ENCODE measurements at places on chromosomes 4 and X.

GRCh38 chr4:154744341-154744926 is 634 bp downstream of the LRAT start:
- no peak for DNase-seq

DNA sequence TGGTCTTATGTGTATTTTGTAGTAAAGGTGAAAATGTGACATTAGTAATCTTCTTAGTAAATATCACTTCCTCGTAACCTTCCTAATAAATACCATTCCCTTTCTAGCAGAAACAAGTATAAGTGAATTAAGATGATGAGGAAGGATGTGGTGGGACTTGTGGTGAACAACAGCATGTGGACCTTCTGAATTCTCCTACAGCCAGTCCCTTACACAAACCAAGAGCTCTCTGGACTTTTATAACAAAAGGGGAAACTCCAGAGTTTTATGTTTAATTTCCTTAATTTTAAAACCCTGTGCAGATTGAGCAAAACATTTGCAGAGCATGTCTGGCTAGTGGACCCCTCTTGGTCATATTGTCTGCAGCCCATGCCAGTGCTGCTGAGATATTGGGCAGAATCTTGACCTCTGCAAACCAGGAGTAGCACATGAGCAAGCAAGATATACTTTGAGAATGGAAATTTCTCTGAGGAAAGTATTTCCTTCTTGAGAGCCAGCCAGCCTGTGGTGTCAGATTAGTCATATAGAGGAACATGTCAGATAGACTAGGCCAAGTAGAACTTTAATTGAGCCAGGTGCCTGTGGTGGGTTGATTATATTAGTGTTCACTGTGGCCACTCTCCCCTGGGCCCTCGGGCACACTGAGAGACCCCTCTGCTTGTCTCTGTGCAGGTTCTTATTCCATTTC is 328.2 kb downstream of the DKK2 start:
- DNase-seq: no peak

DNA sequence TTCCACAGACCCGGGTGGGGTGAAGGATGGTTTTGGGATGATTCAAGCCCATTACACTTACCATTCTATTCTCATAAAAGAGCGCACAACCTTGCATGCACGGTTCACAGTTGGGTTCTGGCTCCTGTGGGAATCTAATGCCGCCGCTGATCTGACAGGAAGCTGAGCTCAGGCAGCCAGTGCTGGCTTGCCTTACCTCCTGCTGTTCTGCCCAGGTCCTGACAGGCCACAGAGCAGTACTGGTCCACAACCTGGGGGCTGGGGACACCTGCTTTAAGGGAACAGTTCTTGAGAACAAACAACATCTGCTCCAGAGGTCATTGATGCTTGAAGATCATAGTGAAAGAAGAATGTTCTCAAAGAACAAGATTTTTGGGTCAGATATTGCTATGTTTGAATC is 8.0 kb upstream of the HS3ST1 start:
- no peak for DNase-seq

DNA sequence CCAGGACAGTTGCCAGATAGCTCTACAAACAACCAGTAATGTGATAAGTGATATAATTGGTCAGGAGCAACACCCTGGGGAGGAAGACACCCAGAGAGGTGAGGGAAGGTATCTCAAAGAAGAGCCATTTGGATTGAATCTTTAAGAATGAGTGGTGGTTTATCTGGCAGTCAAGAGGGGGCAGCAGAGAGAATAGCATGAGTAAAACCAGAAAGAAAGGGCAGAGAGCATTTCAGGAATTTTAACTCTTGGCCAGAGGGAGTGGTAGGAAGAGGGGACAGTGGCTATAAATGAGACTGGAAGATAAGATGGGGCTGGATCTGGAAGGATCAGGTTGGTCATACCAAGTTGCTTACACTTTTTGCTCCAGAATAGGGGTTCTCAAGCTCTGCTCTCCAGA is 5.9 kb upstream of the SEPTIN6 start:
- no peak for DNase-seq

DNA sequence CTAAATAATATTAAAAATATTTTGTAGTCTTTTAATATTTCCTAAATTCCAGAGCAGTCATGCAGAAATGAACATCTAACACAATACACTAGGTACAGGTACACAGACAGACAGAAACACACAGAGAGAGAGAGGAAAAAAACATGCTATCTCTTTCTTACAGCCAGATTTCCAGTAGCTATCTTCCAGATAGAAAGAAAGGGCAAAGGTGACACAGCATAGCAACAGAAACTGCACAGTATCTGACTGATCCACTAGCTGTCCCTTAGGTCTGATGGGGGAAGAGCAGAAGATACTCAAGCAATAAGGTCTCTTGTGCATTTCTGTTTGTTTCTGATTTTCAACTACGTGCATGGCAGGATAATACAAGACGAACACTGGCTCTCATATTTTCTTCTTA is 7.8 kb downstream of the FBXW7 start:
- DNase-seq: no peak

DNA sequence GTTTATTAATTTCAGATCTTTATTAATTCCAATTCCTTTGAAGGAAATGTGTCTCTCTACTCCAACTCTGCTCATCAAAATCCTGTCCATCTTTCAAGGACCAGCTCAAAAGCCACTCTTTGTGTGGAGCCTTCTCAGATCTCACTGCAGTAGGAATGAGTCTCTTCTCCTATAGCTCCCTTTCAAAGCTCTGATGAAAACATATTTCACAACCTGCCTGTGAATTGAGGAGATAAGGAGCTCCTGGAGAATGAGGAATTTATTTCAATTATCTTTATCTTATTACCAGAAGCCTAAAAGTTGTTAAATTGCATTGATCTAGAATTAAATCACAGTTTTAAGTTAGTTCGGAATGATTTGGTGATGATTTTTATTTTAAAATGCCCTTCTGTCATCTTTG is 92.6 kb upstream of the TRPC3 start:
- DNase-seq: no peak

DNA sequence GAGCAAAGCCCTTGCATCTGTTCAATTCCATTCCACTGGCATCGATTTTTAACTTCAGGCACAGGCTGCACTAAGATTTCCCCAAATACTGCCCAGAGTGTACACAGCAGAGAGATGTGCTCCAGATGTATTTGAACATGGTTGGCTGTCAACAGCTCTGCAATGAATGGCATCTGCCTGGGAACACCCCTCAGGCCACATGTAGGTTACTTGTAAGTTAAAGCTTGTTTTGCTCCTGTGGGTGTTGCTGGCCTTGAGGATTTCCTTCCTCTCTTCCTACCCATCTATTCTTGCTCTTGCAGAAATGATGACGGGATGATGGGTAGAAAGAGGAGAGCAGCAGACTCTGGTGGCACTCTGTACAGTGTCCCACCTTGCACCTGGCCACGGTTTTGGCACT is 69.3 kb upstream of the HELT start:
- no peak for DNase-seq

DNA sequence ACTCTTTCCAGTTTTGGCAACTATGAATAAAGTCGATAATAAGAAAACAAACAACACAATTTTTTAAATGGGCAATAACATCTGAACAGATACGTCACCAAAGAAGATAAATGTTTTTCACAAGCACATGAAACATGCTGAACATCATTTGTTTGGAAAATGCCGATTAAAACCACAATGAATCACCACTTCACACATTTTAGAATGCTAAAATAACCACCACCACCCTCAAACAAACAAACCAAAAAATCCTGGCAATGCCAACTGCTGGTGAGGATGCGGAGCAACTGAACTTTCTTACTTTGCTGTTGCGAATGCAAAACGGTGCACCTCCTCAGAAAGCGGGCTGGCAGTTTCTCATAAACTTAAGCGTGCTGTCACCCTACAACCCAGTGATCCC is 115.9 kb downstream of the NSUN7 start:
- no peak for DNase-seq

GRCh38 chr4:137685357-137685756 is 153.1 kb upstream of the PCDH18 start:
- DNase-seq: no peak

GRCh38 chr4:41533680-41534079 is 4.3 kb upstream of the LIMCH1 start:
- DNase-seq: no peak

DNA sequence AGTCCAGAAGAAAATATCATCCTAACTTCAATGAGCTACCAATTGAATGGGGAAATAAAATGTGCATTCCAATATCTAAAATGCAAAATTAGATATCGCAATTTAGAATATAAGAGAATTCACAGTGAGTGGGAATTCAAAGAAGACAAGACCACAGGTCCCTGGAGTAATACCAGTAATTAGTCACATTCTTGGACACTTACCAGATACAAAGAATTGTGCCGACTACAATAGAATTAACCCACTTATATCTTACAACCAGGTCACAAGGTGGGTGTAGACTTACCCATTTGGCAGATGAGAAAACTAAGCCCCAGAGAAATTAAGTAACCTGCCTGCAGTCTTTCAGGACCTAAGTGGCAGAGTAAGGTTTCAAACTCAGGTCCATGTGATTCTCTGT is 84.3 kb upstream of the C1QTNF7 start:
- no peak for DNase-seq

DNA sequence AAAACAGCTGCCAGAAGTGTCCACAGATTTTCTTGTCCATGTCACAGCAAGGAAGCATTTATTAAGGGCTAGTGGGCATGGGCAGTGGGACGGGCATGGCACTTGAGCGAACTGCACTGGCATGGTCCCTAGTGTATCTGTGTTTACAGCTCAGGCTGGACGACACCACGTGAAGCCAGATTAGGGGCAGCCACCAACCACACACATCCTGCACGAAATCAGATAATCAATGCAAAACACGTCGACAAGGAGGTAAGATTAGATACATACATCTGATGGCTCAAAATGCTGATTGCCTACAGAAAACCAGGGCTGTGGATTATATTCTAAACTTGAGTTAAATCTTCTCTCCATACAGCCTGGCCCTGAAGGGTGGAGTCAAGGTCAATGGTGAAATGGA is 103.8 kb upstream of the ATP6AP2 start:
- no peak for DNase-seq

DNA sequence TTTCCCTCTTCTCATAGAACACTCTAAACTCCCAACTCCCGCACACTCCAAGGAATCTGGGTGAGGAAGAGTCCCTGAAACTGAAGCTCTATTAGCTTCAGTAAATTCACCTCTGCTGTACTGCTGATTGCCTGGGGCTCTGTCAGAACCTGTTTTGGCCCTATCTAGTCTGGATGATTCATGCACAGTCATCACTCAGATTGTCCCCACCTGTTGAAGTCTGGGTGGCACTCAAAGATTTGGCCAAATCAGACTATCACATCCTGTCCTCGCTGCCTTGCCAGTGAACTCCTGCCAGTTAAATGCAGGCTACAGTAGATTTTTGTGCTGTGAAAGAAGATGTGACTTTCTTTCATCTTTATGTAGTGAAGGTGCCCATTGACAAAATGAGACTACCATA is 63.5 kb upstream of the EMCN start:
- no peak for DNase-seq

- DNase-seq: no peak
These were observed 103.4 kb downstream of the CHRNA9 start for GRCh38 chr4:40438384-40439026.
